ENCODE measurements at places on chromosomes 4 and X.

DNA sequence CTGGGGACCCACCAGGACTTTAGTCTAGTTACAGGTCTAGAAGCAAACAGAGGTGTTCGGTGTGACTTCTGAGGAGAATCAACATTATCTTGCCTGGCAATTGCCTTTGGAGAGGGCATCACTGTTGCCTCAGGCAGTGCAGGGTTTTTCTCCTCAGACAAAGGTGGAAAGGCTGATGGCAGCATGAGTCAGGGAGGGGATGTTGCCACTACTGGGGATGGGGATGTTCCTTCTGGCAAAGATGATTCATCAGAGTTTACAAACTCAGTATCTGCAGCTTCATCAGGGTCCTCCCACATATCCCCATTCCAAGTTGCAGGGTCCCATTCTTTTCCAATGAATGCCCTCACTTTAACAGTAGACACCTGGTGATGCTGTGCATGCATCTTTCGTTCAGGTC, 91.3 kb upstream of the GALNTL6 start:
- DNase-seq: no peak

GRCh38 chr4:113636438-113636818, 125.1 kb downstream of the CAMK2D start:
- DNase-seq: no peak

GRCh38 chrX:155876704-155877103, 4.4 kb upstream of the VAMP7 start:
- no peak for DNase-seq

GRCh38 chrX:71181558-71181909, 36.9 kb downstream of the NLGN3 start:
- no peak for DNase-seq

- no peak for DNase-seq
These were observed 97.7 kb upstream of the RBPJ start for GRCh38 chr4:26223155-26223554.

GRCh38 chrX:19848110-19848509, 39.3 kb downstream of the SH3KBP1 start:
- no peak for DNase-seq
